Astrocyte (in vitro differentiated cells and primary cell): ENCODE measurements at places on chromosomes 4 and X.
A peak's percentile ranks its signal among the peaks of the same experiment; 100 is the strongest.

GRCh38 chr4:104490770-104491480, 3.8 kb downstream of the CXXC4 start:
- peak overlapping the region; percentile 73 for H3K4me3 ChIP-seq
- no peaks in the 10 kb centered on the region for H3K36me3 ChIP-seq
- peaks cover 9% of the 10 kb centered on the region for H3K4me1 ChIP-seq
- H3K27ac ChIP-seq: no peak overlapping the region

- no peaks in the 10 kb centered on the region for H3K4me1 ChIP-seq
- no peaks in the 10 kb centered on the region for H3K27me3 ChIP-seq
- H3K27ac ChIP-seq: no peak overlapping the region
- DNase-seq: no peak
- no peaks in the 10 kb centered on the region for H3K36me3 ChIP-seq
These were observed 116.1 kb downstream of the EVC2 start for GRCh38 chr4:5592272-5592671.

DNA sequence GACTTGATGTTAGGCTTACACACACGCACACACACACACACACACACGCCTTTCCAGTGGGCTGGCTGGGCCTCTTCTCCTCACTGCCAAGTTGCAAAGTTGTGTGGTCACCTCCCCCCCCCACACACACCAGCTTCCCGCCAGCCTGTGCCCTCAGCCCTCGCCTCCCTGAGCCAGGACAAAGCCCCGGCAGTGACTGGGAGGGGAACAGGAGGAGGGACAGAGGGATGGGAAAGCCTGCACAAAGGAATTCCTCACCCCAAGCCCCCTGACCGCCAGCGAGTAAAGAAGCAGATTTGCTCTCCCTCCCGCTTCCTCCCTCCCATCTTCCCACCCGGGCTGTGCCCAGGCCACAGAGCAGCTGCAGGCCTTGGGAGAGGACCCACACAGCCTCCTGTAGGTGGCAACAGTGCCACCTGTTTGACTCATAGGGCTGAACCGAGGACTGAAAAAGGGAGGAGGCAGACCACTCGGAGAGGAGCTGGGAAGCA, at the start of gene GDPD2:
Gene GDPD2, plus strand, starts transcription at position 464 of the 491 bp plus-strand sequence. CDS start 1,671 bp downstream, outside the sequence.
- H3K4me1 ChIP-seq: no peaks in the 10 kb centered on the region
- H3K36me3 ChIP-seq: no peaks in the 10 kb centered on the region
- no peak within 1 kb of the TSS for H3K4me3 ChIP-seq
- H3K27ac ChIP-seq: no peak within 1 kb of the TSS

DNA sequence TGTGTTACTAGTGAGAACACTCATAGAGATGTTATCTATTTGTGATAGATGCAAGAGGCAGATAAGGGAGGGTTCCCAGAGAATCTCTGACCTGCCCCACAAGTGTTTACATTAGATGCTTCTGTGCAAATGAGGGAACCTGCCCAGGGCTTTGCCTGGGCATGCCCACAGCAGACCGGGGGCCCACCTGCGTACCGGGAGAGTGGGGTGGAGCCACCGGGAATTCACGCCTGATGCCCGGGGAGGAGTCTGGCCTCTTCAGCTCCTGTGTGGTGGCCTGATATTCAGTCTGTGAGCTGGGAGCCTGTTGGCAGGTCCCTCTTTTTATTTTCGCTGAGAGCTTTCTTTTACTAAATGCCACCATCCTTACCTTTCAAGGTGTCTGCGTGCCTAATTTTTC, 155.7 kb downstream of the SNCA start:
- H3K27ac ChIP-seq: no peak overlapping the region
- H3K4me3 ChIP-seq: no peak overlapping the region
- no peak for DNase-seq
- no peaks in the 10 kb centered on the region for H3K4me1 ChIP-seq
- no peaks in the 10 kb centered on the region for H3K27me3 ChIP-seq

GRCh38 chr4:125658773-125659172, 344.0 kb downstream of the FAT4 start:
- DNase-seq: no peak
- H3K4me1 ChIP-seq: no peaks in the 10 kb centered on the region
- H3K4me3 ChIP-seq: no peak overlapping the region
- H3K36me3 ChIP-seq: no peaks in the 10 kb centered on the region
- H3K27ac ChIP-seq: no peak overlapping the region

GRCh38 chr4:18518098-18518497, 496.5 kb upstream of the LCORL start:
- no peaks in the 10 kb centered on the region for H3K4me1 ChIP-seq
- H3K36me3 ChIP-seq: no peaks in the 10 kb centered on the region
- no peak overlapping the region for H3K4me3 ChIP-seq

- no peaks in the 10 kb centered on the region for H3K27me3 ChIP-seq
- H3K4me3 ChIP-seq: no peak overlapping the region
- DNase-seq: no peak
- no peaks in the 10 kb centered on the region for H3K4me1 ChIP-seq
These were observed 35.4 kb upstream of the PPA2 start for GRCh38 chr4:105509291-105509690.

DNA sequence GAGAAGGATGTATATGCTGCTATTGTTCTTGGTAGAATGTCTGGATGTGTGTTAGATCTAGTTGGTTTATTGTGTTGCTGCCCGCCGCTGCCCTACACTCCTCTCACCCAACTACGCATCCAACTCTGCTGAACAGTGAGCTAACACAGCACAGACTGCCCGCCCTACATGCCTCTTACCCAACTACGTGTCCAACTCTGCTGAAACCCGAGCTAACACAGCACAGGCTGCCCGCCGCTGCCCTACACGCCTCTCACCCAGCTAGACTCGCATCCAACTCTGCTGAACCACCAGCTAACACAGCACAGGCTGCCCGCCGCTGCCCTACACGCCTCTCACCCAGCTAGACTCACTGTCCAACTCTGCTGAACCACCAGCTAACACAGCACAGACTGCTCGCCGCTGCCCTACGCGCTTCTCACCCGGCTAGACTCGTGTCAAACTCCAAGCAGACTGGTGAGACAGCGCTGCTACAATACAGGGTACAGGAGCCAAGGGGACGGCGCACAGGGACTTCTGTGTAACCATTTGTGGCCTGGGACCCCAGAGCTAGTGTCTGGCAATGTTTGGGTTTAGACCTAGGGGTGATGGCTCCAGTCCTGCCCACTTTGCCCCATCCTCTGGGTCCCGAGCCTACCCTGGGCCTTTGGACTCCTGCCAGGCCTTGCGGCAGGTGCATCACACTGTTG, 11.6 kb upstream of the CTBP1 start:
- no peaks in the 10 kb centered on the region for H3K36me3 ChIP-seq
- no peak for DNase-seq
- H3K4me1 ChIP-seq: no peaks in the 10 kb centered on the region
- H3K4me3 ChIP-seq: no peak overlapping the region
- H3K27ac ChIP-seq: no peak overlapping the region
- no peaks in the 10 kb centered on the region for H3K27me3 ChIP-seq

DNA sequence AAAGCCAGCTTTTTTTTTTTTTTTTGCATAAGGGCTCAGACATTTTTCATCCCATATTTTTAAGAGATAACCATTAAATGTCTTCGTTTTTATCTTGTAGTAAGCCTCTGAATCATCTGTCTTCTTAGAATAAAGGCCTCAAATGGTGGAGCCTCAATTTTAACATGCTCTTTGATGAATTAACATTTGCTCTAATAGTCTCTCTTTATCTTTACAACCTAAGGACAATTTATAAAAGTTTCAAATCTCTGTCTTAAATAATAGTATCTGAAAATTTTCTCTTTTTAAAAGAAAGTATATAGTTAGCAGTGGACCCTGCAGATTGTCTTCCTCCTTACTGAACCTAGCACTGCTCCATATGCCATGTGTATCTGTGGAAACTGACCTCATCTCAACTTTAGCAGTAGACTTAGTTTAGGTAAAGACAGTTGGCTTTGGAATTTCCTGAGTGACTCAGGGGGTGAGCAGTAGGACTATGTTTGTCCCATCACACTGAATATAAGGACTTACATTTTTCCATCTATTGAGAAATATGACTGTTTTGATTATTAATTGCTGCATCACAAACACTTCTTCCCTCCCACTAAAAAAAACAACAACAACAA, 1658.0 kb downstream of the STIM2 start:
- H3K4me1 ChIP-seq: no peaks in the 10 kb centered on the region
- H3K27me3 ChIP-seq: no peaks in the 10 kb centered on the region
- H3K27ac ChIP-seq: no peak overlapping the region

GRCh38 chr4:120105472-120105871, 38.8 kb upstream of the MAD2L1 start:
- no peaks in the 10 kb centered on the region for H3K4me1 ChIP-seq
- H3K27me3 ChIP-seq: no peaks in the 10 kb centered on the region
- H3K27ac ChIP-seq: no peak overlapping the region

DNA sequence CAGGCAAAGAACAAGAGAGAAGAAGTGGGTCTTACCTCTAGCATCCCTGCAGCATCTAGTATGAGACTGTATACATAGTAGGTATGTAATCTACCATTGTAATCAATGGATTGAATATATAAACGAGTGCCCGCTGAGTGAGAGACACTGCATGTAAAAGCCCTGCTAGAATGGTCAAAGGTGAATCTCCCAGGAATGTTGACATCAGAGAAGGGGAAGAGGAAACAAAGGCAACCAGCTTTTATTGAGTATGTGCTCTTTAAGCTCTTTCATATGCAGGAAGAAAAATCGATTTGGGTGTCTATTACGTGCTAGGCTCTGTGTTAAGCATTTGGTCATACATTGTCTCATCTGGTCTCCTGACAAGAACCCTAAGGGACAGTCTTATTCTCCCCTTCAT, 91.9 kb upstream of the KLHL13 start:
- H3K4me1 ChIP-seq: no peaks in the 10 kb centered on the region
- no peak for DNase-seq
- no peaks in the 10 kb centered on the region for H3K27me3 ChIP-seq
- no peak overlapping the region for H3K27ac ChIP-seq

GRCh38 chr4:80049813-80050534, 23.1 kb downstream of the ANTXR2 start:
- H3K4me1 ChIP-seq: no peaks in the 10 kb centered on the region
- H3K27me3 ChIP-seq: no peaks in the 10 kb centered on the region
- peaks cover 30% of the 10 kb centered on the region for H3K36me3 ChIP-seq
- H3K27ac ChIP-seq: no peak overlapping the region
- no peak for DNase-seq

GRCh38 chrX:106249706-106250379, 81.7 kb downstream of the PWWP3B start:
- no peak overlapping the region for H3K27ac ChIP-seq
- peak; percentile 12 for DNase-seq
- peaks cover 8% of the 10 kb centered on the region for H3K4me1 ChIP-seq

GRCh38 chrX:154532690-154533089, 14.0 kb downstream of the G6PD start:
- no peak overlapping the region for H3K27ac ChIP-seq
- no peaks in the 10 kb centered on the region for H3K27me3 ChIP-seq
- no peaks in the 10 kb centered on the region for H3K36me3 ChIP-seq
- H3K4me1 ChIP-seq: peaks cover 6% of the 10 kb centered on the region
- H3K4me3 ChIP-seq: no peak overlapping the region
- no peak for DNase-seq

DNA sequence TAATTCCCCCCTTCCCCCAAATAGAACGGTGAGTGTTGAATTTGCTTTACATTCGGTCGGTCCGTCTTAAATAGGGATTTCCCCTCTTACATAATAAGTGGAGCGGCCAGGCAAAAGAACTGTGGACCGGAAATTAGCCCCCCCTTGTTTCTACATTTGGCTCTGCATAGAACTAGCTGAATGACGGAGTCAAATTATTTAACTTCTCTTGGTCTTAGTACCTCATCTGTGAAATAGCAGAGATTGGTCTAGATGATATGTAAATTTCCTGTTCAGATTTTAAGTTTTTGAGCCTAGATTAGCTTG, 1.3 kb downstream of the SPATA18 start:
- peaks cover 7% of the 10 kb centered on the region for H3K4me1 ChIP-seq
- H3K4me3 ChIP-seq: peak overlapping the region; percentile 82
- DNase-seq: peak; percentile 49
- H3K27ac ChIP-seq: no peak overlapping the region
- no peaks in the 10 kb centered on the region for H3K27me3 ChIP-seq
- no peaks in the 10 kb centered on the region for H3K36me3 ChIP-seq

DNA sequence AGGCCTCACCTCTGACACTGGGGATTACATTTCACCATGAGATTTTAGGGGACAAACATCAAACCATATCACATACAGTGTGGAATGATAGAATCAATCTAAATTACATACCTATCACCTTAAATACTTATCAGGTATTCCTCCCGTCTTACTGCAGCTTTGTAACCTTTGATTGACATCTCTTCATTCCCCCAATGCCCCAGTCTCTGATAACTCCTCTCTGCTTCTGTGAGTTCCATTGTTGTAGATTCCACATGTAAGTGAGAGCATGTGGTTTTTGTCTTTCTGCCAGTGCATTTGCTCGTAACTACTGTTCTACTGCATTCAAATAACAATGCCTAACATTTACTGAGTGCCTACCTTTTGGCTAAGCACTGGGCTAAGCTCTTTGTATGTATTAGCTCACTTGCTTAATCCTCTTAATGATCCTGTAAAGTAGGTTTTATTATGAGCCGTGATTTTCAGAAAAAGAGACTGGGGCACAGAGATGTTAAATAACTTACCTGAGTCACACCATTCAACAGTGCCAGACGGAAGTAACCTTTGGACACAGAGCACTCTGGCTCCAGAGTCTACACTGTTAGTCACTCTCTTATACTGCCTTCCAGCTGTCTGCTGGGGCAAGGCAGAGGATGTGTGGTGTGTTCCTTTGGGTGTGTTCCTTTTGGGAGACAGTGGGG, 63.7 kb upstream of the ESX1 start:
- H3K4me3 ChIP-seq: no peak overlapping the region
- H3K4me1 ChIP-seq: peaks cover 16% of the 10 kb centered on the region
- DNase-seq: peak; percentile 67

- H3K27ac ChIP-seq: no peak overlapping the region
- H3K27me3 ChIP-seq: no peaks in the 10 kb centered on the region
- H3K36me3 ChIP-seq: no peaks in the 10 kb centered on the region
- no peaks in the 10 kb centered on the region for H3K4me1 ChIP-seq
- DNase-seq: no peak
- no peak overlapping the region for H3K4me3 ChIP-seq
These were observed 1344.5 kb upstream of the PCDH7 start for GRCh38 chr4:29375716-29376115.

- H3K4me3 ChIP-seq: no peak overlapping the region
- DNase-seq: no peak
- H3K27me3 ChIP-seq: peaks cover 9% of the 10 kb centered on the region
- H3K27ac ChIP-seq: no peak overlapping the region
- H3K36me3 ChIP-seq: no peaks in the 10 kb centered on the region
These were observed 107.7 kb downstream of the FAM53A start for GRCh38 chr4:1576304-1576960.

- no peak overlapping the region for H3K4me3 ChIP-seq
- H3K27me3 ChIP-seq: no peaks in the 10 kb centered on the region
- DNase-seq: no peak
- no peaks in the 10 kb centered on the region for H3K36me3 ChIP-seq
These were observed 255.1 kb upstream of the GK2 start for GRCh38 chr4:79663141-79663540.

- H3K4me1 ChIP-seq: peaks cover 10% of the 10 kb centered on the region
- no peak overlapping the region for H3K27ac ChIP-seq
- H3K27me3 ChIP-seq: peaks cover 11% of the 10 kb centered on the region
- no peak overlapping the region for H3K4me3 ChIP-seq
These were observed 13.5 kb upstream of the ASMTL start for GRCh38 chrX:1466232-1466661.
